ENCODE measurements at places on chromosomes 1 and 21.

- DNase-seq: no peak
These were observed 2.7 kb downstream of the HSD11B1 start for GRCh38 chr1:209707308-209707707.

DNA sequence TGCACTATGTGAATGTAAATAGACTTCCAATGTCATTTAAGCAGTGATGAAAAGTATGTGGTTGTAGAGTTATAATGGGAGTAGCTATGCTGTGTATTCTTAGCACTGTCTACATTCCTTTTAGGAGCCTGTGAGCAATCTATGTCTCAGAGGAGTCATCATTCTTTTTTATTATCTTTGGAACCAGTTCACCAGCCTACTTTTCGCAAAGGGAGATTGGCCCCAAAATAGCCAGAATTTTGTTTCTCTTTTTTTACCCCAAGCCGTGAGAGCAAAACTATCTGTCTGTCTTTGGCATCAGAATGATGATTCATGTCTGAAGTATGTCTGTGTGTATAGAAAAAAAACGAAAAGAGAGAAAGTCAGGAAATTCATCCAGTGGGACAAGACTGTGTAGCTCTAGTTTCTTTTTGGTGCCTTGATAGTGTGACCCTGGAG lies 44.2 kb downstream of the OSBPL9 start:
- no peak for DNase-seq

GRCh38 chr1:74673351-74674111 lies at the start of gene ERICH3:
TSS of gene ERICH3 (minus strand) at chr1:74673792. CDS start at chr1:74673519, 273 bp downstream.
- DNase-seq: no peak

GRCh38 chr1:44417351-44418021 lies 12.4 kb downstream of the RNF220 start:
- DNase-seq: no peak

- no peak for DNase-seq
These were observed 15.5 kb downstream of the IFNGR2 start for GRCh38 chr21:33418691-33419090.

DNA sequence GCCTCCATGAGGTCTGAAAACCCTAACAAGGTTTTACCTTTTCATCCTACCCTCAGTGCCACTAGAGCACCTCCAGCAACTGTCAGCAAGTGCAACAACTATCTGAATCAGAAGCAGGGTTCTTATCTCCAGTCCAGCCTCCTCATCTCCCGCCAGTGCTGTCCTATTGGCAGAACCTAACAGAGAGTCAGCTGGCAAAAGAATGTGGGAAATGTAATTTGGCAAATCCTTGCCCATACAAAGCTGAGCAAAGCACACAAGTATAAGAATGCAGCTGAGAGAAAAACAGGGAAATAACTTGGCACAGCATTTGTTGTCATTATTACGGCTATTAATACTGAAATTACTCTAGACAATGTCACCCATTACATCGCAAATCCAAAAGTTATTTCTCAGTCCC lies 124.2 kb downstream of the ATP6V1G3 start:
- no peak for DNase-seq

- DNase-seq: no peak
These were observed 53.6 kb upstream of the NEXN start for GRCh38 chr1:77834771-77835334.

GRCh38 chr1:171460018-171460620 lies 25.2 kb upstream of the PRRC2C start:
- no peak for DNase-seq

- no peak for DNase-seq
These were observed 37.5 kb downstream of the CMPK1 start for GRCh38 chr1:47371016-47371517.

- no peak for DNase-seq
These were observed 2.1 kb downstream of the DHDDS start for GRCh38 chr1:26434161-26434752.

- no peak for DNase-seq
These were observed 50.5 kb upstream of the IKBKE start for GRCh38 chr1:206419783-206420182.

DNA sequence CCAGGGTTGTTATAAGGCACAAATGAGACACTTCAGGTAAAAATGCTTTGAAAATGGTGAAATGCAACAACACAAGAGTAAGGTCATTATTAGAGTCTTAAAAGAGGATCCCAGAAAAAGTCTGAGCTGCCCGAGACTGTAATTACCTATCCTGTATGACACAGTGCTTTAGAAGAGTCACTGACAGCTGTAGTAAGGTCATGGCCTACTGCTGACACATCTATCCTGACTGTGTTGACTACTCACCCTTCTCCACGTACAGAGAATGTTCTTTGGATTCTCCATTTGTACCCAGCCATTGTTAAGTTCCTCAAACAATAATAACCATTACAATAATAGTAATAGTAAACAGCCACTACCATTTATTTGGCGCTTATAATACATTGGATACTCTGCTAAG lies 104.4 kb downstream of the CACHD1 start:
- no peak for DNase-seq

DNA sequence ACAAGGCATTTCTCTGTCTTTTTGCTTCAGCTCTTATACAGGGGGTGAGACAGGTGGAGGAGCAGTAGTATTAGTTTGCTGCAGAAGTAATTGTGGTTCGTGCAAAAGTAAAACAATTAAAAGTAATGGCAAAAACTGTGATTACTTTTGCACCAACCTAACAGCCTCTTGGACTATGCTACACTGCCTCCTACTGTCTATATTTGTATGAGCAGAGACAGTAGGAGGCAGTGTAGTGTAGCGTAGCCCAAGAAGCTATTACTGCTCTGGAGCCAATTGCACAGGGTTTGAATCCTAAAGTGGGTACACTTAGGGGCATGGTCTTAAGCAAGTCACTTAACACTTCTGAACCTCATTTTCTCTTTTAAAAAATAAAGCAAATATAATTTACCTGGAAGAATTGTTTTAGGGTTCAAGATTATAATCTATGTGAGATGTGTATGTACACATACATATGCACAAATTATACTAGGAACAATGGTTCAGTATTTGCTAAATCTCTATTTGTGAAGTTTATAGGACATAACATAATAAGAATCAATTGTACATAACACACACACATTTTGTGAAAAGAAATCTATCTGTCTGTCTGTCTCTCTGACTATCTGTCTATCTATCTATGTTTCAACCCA lies 103.8 kb downstream of the BRINP3 start:
- DNase-seq: no peak

DNA sequence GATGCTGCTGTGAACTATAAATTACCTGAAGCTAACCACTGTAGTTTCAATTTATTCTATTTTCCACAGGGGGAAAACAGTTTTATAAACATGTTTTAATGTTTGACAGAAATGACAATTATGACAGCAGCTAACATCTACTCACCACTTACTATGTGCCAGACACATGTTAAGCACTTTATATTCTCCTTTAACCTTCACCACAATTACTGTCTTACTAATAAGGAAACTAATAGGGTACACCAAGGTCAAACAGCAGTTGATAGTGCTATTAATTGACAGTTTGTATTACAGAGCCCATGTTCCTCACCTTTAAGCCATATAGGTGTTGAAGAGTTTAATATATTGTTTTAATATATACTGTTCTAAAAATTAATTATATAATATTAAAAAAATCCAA lies 146.4 kb downstream of the EVI5 start:
- DNase-seq: no peak

DNA sequence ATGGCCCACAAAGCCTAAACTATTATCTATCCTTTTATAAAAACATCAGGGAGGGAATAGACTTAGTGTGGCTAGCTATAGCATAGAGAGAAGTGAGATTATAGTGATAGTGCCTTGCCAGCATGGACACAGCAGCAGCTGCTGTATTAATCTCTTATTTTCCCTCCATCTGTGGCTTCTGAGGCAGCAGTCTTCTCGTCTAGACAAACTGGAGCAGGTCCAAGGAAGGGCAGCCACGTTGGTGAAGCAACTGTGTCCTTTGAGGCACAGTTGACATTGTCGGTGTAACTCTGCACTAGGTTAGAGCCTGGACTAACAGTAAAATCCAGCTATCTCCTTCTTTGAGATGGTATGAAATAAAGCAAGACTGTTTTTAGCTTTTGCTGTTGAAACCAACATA lies 131.3 kb downstream of the CACHD1 start:
- no peak for DNase-seq

DNA sequence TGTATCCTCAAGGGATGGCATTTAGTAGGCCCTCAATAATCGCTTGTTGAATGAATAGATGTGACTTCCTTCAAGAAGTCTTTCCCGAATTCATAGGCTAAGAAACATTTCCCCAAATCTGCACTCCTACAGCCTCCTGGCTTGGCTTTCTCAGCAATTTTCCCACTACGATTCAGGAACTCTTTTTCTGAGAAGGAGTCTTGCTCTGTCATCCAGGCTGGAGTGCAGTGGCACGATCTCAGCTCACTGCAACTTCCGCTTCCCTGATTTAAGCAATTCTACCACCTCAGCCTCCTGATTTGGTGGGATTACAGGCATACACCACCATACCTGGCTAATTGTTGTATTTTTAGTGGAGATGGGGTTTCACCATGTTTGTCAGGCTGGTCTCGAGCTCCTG lies 37.9 kb upstream of the IFFO2 start:
- DNase-seq: no peak

DNA sequence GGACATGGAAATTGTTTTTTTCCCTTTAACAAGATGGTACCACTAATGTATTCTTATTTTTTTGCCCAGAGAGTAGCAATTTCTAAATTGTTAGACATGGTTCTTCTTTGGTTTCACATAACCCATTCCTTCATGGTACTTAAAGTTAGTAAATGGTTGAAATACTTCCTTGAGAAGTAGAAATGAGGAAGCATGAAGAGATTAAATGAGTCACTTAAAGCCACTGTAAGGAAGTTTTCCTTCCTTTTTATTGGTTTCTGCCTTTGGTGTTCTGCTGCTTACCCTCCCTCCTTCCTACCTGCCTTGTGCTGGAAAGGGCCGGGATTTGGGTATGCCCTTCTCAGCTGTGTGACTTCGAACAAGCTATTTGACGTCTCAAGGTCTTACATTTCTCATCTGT lies 101.0 kb downstream of the KIF26B start:
- DNase-seq: no peak

DNA sequence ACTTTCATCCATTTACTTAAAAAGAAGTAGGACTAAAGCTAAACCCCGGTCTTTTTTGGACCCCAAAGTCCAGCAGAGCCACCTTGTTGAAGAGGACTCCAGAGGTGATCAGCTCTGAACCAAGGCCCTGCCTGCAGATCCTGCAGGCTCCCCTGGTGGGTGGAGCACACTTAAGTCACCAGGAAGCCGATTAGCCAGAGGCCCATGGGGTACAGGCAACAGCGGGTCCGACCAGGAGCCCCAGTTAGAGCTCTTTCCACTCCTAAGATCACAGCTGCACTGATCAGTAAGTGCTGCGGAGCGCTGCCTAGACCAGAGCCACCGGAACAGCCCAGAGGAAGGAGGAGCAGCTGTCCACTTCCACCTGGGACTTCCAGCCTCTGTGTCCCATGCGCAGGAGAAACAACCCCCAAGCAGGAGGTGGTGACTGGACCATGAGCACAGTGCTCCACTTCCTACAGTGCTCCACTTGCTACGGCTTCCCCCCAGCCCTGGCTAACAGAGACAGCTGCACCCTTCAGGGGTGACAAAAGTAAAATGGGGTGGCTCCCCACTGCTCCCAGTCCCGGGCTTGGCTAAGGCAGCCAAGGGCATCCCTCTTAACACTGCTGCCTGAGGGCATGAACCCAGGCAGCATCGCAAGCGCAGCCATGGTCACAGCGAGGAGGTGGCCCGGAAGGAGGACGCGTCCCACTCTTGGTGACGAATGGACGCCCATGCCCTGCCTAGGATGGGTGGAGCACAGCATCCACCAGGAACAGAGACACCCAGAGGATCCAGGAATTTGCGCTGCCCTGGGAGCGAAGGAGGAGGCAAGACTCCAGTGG lies 58.0 kb downstream of the NPHP4 start:
- no peak for DNase-seq

DNA sequence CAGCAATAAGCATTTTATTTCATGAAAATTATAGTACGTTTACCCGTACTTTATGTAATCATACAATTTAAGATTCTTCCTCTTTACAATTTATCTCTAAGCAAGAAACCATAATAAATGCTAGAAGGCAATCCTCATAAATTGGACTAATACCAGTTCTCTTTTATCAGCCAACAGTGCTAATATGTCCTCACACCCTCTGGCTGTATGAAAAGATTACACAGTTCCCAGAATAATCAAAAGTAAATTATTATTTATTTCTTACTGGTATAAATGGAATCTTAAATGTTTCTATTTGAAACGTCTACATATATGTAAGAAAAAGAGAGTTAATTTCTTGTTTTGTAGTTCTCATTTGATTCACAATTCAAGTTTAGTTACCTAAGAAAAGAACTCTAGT lies 3.1 kb upstream of the CDKN2C start:
- DNase-seq: no peak

GRCh38 chr1:2606881-2607621 lies 20.5 kb downstream of the PRXL2B start:
- DNase-seq: no peak

DNA sequence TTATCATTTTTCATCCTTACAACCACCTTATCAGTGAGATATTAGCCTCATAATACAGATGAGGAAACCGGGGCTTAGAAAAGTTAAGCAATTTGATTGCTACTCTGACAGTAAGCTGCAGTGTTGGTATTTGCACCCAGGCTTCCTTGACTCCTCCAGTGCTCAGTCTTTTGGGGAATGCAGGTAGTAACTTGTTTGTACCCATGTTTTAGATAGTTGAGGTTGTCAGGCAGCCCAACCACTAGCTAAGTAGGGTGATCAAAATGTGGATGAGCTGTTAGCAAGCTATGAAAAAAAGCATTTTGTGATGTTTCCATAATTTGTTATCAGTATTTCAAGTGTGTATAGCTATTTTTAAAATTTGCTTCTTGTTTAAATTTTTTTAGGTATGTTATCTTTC lies 80.8 kb downstream of the SASS6 start:
- DNase-seq: no peak

DNA sequence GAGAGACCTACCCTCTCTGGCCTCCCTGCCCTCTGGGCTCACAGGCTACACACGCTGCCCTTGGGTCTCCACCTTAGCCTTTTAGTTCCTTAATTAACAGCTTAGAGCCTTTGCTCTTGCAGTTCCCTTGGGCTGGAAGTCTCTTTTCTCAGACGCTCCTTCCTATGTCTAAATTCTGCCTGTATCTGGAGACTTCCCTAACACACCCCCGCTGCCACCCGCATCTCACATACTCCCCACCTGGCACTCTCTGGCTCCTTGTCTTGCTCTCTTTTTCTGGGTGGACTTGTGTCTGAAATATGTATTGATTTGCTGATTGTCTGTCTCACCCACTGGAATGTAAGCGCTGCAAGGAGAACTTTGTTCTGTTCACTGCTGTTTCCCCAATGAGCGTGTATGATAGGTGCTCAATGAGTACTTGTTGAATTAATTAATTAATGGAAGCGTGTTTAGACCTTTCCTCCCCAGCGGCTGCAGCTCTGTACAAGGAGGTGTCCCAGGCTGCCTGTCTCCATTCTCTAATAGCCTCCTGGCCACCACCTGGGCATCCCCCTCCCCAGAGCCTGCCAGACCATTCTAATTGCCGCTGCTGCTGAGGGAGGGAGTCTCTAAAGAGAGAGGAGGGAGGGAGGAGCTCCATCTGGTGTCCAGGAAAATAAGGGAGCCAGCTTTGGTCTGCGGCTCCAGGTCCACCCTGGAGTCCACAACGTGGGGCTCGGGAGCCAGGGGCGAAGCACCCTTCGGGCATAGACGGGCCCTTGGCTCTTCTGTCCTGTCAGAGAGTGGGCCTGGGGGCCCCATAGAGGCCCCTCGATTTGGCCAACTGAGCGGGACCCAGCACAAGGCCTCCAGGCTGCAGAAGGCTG lies 95.4 kb downstream of the RNF220 start:
- no peak for DNase-seq
